ENCODE measurements at places on chromosomes 16 and 17. TPM values are rescaled to one million over a fixed set of nuclear protein-coding genes. Genes with fewer than 3 reads are reported as not detected.

The TMEM204 gene
- 4.8 TPM for total RNA-seq

The PRSS33 gene
- total RNA-seq = not detected

The AOC3 gene
- 0.30 TPM for total RNA-seq

The TMC7 gene
- 0.69 TPM for total RNA-seq

The NOMO2 gene
- total RNA-seq = 318 TPM
